SK-N-SH (cell line): ENCODE measurements at places on chromosomes 4 and X.

DNA sequence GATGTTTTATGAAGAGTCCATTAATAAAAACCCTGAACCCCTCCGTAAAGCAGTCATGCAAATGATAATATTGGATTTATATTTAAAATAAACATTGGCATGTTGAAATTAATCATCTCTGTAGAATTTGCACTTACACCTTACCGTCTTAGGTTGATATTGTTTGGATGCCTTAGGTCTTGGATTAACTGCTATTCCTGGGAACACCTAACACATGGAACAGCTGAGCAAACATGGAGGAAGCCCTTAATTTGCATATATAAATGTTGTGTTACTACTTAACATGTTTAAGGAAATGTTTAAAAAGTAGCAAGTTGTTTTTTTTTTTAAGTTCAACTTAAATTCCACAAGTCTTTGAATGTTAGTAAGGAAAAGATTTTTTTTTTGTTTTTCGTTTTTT, 62.5 kb downstream of the NSD2 start:
- no peak overlapping the region for H3K27ac ChIP-seq
- no peak overlapping the region for H3K4me3 ChIP-seq
- no peaks in the 10 kb centered on the region for H3K27me3 ChIP-seq
- H3K36me3 ChIP-seq: peaks cover 47% of the 10 kb centered on the region

DNA sequence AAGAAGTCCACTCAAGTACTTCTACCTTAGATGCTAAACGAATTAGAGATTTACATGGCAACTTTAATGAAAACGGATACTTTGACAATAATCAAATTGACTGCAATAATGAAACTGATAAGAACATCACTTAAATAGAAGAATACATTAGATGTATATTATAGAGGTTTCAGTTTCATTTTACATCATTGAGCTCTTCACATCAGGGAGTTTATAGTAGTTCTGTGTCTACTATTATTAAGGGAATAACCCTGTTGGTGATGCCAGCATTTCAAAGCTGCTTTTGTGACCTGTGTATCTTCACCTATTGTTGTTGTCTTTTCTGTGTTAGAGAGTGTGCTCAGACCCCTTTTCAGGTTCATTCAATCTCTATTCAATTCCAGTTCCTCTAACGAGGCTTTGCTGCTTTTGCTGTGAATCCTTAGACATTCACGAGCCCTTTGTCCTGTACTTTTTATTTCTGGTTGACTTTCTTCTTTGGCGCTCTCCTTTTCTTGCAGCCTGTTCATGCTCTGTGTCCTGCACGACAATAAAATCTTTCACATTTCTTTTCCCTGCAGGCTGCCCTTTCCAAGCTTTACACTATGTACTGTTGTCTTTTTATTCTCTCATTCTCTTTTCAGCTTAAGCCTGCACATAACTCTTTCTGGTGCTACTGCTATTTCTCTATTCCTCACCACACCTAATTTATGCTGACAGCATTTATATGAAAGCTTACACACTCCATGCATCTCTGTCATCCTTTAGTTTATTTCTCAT, 232.1 kb downstream of the CPE start:
- peaks cover 8% of the 10 kb centered on the region; the same call in 1 of the 2 replicates for H3K4me1 ChIP-seq
- no peak overlapping the region for H3K27ac ChIP-seq
- H3K27me3 ChIP-seq: no peaks in the 10 kb centered on the region
- H3K36me3 ChIP-seq: no peaks in the 10 kb centered on the region
- peak overlapping the region; percentile 24 for H3K4me3 ChIP-seq
- no peak for DNase-seq

DNA sequence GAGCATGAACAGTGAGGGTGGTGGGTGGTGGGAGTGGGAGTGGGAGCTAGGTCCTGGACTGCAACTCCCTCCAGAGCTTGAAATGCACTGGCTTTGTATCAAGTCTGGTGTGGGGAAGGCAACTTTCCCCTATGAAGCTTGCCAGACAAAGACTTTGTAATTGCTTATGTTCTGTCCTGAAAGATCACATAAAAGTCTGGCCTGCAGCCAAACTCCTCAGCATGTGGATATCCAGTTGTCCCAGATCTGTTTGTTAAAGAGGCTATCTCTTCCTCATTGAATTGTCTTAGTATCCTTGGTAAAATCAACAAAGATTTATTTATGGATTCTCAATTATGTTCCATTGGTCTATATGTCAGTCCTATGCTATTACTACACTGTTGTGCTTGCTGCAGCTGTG, 607.9 kb downstream of the GLUD2 start:
- H3K4me3 ChIP-seq: no peak overlapping the region
- H3K36me3 ChIP-seq: no peaks in the 10 kb centered on the region
- H3K27ac ChIP-seq: no peak overlapping the region
- H3K27me3 ChIP-seq: no peaks in the 10 kb centered on the region
- no peak for DNase-seq

GRCh38 chrX:120560842-120561633, at the start of gene CUL4B:
Gene CUL4B, minus strand, starts transcription at chrX:120560962. Its CDS starts 324 bp downstream, at chrX:120560638.
- H3K27ac ChIP-seq: peak within 1 kb of the TSS; percentile 96
- H3K36me3 ChIP-seq: peaks cover 10% of the 10 kb centered on the region
- DNase-seq: peak; percentile 88
- H3K27me3 ChIP-seq: no peaks in the 10 kb centered on the region
- H3K4me1 ChIP-seq: peaks cover 4% of the 10 kb centered on the region

DNA sequence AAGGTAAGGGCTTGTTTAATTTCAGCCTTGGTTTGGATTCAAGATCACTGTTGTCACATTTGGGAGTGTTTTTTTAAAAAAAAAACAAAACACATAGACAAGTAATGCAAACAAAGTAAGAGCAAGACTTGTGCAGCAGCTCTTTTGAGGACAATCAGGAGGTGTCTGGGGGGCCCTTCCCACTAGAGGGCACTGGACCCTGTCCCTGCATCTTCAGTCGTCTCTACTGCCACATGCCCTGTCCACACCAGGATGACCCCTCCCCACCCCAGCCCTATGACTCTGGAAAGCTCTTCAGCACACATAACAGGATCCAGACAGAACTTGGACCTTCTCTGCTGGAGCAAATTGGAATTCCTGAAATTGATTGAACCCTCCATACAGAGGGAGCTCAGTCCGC, 71.0 kb downstream of the USP46 start:
- H3K27ac ChIP-seq: no peak overlapping the region
- no peaks in the 10 kb centered on the region for H3K36me3 ChIP-seq
- no peaks in the 10 kb centered on the region for H3K27me3 ChIP-seq
- peak; percentile 56 for DNase-seq
- no peak overlapping the region for H3K4me3 ChIP-seq

- no peaks in the 10 kb centered on the region for H3K27me3 ChIP-seq
- no peak for DNase-seq
- peaks cover 16% of the 10 kb centered on the region; the same call in 1 of the 2 replicates for H3K4me1 ChIP-seq
- peak overlapping the region; percentile 92; the same call in 1 of the 2 replicates for H3K4me3 ChIP-seq
- no peaks in the 10 kb centered on the region for H3K36me3 ChIP-seq
Measured at GRCh38 chr4:48777739-48778138, 2.3 kb downstream of the FRYL start.

GRCh38 chrX:100871594-100872560, 2.3 kb downstream of the NOX1 start:
- H3K27ac ChIP-seq: no peak overlapping the region
- no peaks in the 10 kb centered on the region for H3K36me3 ChIP-seq
- no peaks in the 10 kb centered on the region for H3K4me1 ChIP-seq
- H3K27me3 ChIP-seq: peaks cover 14% of the 10 kb centered on the region; the same call in 1 of the 2 replicates
- H3K4me3 ChIP-seq: no peak overlapping the region

DNA sequence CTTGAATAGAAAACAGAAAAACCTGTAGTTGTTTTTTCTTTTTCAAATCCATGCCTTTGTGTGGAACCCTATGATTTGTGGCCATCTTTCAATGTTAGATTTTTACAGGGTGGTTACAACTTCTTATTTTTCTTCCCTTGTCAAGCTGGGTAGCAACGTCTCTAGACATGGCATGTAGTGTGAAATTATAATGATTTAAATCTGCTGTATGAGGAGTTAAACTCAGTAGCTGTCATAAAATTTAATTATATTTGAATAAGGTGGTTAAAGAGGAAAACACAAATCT, 78.1 kb upstream of the CBLL2 start:
- no peak overlapping the region for H3K4me3 ChIP-seq
- no peaks in the 10 kb centered on the region for H3K36me3 ChIP-seq
- H3K27me3 ChIP-seq: no peaks in the 10 kb centered on the region
- H3K27ac ChIP-seq: no peak overlapping the region
- H3K4me1 ChIP-seq: no peaks in the 10 kb centered on the region

DNA sequence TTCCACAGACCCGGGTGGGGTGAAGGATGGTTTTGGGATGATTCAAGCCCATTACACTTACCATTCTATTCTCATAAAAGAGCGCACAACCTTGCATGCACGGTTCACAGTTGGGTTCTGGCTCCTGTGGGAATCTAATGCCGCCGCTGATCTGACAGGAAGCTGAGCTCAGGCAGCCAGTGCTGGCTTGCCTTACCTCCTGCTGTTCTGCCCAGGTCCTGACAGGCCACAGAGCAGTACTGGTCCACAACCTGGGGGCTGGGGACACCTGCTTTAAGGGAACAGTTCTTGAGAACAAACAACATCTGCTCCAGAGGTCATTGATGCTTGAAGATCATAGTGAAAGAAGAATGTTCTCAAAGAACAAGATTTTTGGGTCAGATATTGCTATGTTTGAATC, 8.0 kb upstream of the HS3ST1 start:
- H3K36me3 ChIP-seq: no peaks in the 10 kb centered on the region
- H3K27ac ChIP-seq: no peak overlapping the region
- no peaks in the 10 kb centered on the region for H3K4me1 ChIP-seq
- DNase-seq: no peak

DNA sequence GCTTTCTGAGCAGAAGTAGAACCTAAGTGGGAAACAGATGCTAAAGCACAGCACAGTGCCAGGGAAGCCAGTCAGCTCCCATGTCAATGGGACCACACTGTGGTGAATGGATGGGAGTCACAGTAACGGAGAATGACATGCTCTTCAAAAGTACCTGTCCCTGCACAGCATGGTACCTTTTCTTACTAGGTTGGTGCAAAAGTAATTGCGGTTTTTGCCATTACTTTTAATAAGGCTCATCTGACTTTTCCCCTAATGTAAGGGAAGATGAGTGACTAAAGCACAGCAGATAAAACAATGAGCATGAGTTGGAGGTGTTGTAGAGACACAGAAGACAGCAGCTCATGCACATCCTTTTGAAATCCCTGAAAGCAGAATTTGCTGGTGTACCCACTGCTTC, 62.3 kb downstream of the CCNG2 start:
- no peak overlapping the region for H3K4me3 ChIP-seq
- H3K4me1 ChIP-seq: no peaks in the 10 kb centered on the region
- H3K27me3 ChIP-seq: peaks cover 8% of the 10 kb centered on the region; the same call in 1 of the 2 replicates

- H3K27ac ChIP-seq: no peak overlapping the region
- H3K4me1 ChIP-seq: no peaks in the 10 kb centered on the region
- no peak overlapping the region for H3K4me3 ChIP-seq
- H3K27me3 ChIP-seq: no peaks in the 10 kb centered on the region
- DNase-seq: no peak
Measured at GRCh38 chr4:128371001-128371777, 83.6 kb upstream of the PGRMC2 start.

DNA sequence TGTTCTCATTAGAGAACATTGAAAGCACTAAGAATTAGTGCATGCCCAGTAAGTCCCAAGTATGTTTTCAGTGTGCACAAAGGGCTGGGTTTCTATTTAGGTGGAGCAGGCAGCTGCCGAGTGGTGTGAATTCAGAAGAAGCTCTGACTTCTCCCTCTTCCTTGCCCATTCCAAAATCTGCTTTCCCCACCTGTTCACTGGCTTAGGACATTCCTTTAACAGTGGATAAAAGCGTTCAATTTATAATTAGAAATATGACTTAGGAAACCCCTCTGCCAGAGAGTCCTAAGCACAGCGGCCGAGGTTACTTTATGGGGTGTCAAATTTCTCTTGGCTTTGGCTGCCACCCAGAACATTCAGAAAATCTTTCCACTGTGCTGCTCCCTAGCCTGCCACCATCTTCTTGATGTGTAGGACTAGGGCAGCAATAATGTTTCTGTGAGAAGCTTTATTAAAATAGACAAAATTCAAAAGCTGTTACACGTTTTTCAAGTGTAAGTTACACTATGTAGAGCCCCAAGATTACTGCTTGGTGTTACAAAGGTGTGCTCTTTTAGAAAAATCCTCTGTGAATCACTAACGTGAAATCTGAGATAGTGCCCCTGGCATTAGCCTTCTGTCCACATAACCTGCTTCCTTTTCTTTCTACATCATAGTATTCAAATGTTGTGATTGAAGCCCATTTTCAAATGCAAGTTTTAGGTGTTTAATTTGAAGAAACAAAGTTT, 191.6 kb upstream of the ANKRD50 start:
- no peaks in the 10 kb centered on the region for H3K27me3 ChIP-seq
- H3K36me3 ChIP-seq: no peaks in the 10 kb centered on the region
- peak overlapping the region; percentile 27; the same call in 1 of the 2 replicates for H3K27ac ChIP-seq
- 0 out of 2 replicates have a peak overlapping the region, but pooled peaks have one; percentile 30 for H3K4me3 ChIP-seq
- no peak for DNase-seq
- peaks cover 6% of the 10 kb centered on the region for H3K4me1 ChIP-seq

GRCh38 chrX:150690126-150690525, 3.1 kb upstream of the MTMR1 start:
- H3K27ac ChIP-seq: no peak overlapping the region
- DNase-seq: no peak
- H3K4me1 ChIP-seq: 0 out of 2 replicates have a peak, but pooled peaks cover 4% of the 10 kb centered on the region
- H3K4me3 ChIP-seq: no peak overlapping the region

- H3K27me3 ChIP-seq: no peaks in the 10 kb centered on the region
- DNase-seq: no peak
- no peak overlapping the region for H3K4me3 ChIP-seq
- no peaks in the 10 kb centered on the region for H3K4me1 ChIP-seq
Measured at GRCh38 chrX:144586756-144587155, 660.5 kb upstream of the SPANXN1 start.

- no peak for DNase-seq
- no peak overlapping the region; the same call in 1 of the 2 replicates for H3K27ac ChIP-seq
- H3K4me1 ChIP-seq: no peaks in the 10 kb centered on the region; the same call in 1 of the 2 replicates
- H3K36me3 ChIP-seq: no peaks in the 10 kb centered on the region
- H3K4me3 ChIP-seq: no peak overlapping the region
Measured at GRCh38 chr4:74056114-74056857, 17.8 kb upstream of the CXCL3 start.

- no peak overlapping the region; the same call in 1 of the 2 replicates for H3K27ac ChIP-seq
- no peak for DNase-seq
- no peaks in the 10 kb centered on the region for H3K4me1 ChIP-seq
- H3K27me3 ChIP-seq: no peaks in the 10 kb centered on the region
- no peaks in the 10 kb centered on the region for H3K36me3 ChIP-seq
- peak overlapping the region; percentile 65; the same call in 1 of the 2 replicates for H3K4me3 ChIP-seq
Measured at GRCh38 chrX:139933904-139934303, 1.1 kb upstream of the ATP11C start.

GRCh38 chrX:148632444-148632843, 132.0 kb downstream of the AFF2 start:
- H3K4me1 ChIP-seq: no peaks in the 10 kb centered on the region
- no peaks in the 10 kb centered on the region for H3K36me3 ChIP-seq
- DNase-seq: no peak
- no peak overlapping the region for H3K4me3 ChIP-seq

GRCh38 chr4:159856451-159856850, 753.6 kb downstream of the RAPGEF2 start:
- no peak for DNase-seq
- H3K27me3 ChIP-seq: no peaks in the 10 kb centered on the region
- no peak overlapping the region for H3K4me3 ChIP-seq
- no peak overlapping the region for H3K27ac ChIP-seq

GRCh38 chr4:27357283-27357682, 496.6 kb downstream of the STIM2 start:
- DNase-seq: no peak
- H3K4me1 ChIP-seq: no peaks in the 10 kb centered on the region
- H3K36me3 ChIP-seq: no peaks in the 10 kb centered on the region
- H3K4me3 ChIP-seq: no peak overlapping the region
- H3K27ac ChIP-seq: no peak overlapping the region
